DND-41 (cell line): ENCODE measurements at places on chromosomes 6 and 20.
A peak's percentile ranks its signal among the peaks of the same experiment; 100 is the strongest.

DNA sequence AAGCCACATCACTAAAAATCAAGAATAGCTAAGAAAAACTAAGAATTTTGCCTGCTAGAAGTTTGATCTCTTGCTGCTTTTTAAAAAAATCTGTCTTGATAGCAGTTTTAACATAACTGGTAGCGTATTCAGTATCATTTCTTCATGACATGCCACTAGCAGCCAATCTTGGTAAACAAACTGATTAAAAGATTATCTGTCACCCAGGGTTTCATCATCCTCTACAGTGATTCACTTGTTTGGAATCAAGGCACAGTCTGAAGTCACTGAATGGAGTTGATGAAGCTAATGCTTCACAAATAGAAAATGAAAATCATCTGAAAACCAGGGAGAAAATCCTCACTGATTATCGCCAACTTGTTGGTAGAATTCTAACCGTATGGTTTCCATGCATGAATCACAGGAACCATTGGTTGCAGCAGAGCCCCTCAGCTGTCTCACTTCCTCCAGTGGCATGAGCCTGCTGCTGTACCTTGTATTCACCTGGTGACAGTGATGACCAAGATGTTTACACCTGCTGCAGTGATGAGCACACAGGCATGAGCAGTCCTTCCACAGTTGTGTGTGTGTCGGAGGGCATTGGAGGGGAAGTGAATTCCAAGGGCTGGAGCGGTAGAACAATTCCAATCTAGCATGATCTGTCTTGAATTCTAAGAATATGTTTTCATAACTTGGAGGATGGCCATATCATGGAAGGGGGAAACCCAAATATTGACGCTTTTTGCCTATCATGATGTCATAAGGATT, 275.0 kb downstream of the KHDC1L start:
- DNase-seq, result no peak

GRCh38 chr20:38201356-38201755, 36.3 kb upstream of the TGM2 start:
- no peak for DNase-seq

DNA sequence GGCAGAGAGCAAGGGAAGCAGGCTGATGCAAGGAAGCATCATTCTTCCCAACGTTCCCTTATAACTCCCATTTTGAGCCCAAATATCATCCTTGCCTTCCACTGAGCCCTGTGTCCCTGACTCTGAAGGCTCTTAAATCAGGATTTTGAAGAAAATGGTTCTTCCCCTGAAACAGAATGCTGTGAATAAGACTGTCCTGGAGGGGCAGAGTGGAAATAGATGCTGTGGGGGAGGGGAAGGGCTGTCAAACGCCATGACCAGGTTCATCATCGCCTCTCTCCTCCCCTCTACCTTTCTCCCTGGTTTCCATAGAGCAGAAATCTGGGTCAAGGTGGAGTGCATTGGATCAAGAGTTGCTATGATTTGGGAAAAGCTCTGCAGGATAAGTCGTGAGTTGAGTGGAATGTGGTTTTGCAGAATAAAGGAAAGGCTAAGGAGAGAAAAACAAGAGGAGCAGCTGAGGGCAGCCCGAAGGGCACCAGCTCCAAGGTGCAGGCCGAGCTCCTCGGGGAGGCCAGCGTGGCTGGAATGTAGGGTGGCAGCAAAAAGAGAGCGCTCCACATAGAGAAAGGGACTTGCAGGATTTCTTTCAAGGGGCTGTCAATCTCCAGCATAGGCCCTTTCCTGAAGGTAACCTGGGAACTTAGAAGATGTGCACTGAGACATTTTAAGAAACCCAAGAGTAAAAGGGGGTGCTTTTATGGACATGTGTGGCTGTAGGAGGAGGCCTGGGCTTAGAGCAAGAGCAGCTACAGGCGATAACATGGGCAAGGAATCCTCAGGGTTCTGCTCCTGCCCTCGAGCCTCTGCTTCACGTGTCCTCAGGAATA, 120.8 kb upstream of the CDYL start:
- DNase-seq, result no peak

DNA sequence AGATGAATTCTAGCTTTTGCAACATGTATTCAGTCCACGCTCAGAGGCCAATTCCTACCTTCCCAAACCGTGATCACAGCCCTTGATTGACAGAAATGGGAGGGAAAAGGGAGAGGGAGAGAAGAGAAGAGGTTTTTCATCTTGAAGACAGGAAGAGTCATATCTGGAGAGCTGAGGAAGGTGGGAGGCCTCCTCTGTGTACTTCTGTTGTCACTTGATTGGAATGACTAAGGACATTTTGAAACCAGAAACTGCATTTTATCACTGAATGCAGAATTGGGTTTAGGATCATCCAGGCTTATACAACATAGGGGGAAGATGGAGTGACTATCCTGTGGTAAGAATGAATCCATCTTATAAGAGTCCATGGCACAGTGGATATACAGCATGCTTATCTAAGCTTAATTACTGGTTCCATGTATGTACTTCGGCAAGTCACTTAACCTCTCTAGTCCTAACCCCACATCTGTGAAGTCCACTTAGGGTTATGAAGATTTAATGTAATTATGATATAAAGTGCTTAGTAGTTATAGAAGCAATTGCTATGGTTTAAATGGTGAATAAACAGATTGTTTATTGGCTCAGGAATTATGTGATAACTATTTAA, 144.0 kb downstream of the BCKDHB start:
- no peak for DNase-seq

DNA sequence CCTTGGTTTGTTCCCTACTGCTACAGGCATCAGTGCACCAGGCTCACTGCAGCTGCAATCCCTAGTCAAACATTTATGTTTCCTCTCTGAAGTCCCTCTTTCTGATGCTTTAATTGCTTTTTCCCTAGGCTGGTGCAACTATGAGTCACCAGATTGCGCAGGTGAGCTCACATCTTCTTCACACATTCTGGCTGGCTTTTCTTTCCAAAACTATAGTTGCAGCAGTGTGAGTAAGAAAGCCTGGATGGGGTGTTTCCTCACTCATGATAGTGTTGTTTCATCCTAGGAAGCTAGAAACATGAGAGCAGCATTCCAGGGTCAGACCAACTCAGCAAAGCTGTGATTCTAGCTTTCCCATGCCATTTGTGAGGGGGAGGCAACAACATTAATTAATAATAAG, 296.4 kb downstream of the PAX1 start:
- no peak for DNase-seq

GRCh38 chr6:37516076-37516919, 16.6 kb upstream of the CCDC167 start:
- peak; percentile 96 for DNase-seq

GRCh38 chr6:154751011-154751800, 18.0 kb downstream of the SCAF8 start:
- DNase-seq, result no peak
